ENCODE measurements at places on chromosomes 2 and 18.

- no peak for DNase-seq
These were observed 146.5 kb downstream of the NCKAP5 start for GRCh38 chr2:133421516-133422324.

GRCh38 chr2:161604901-161605300 is 19.3 kb upstream of the SLC4A10 start:
- no peak for DNase-seq

- DNase-seq, result no peak
These were observed 26.0 kb upstream of the SP3 start for GRCh38 chr2:173990970-173991819.

GRCh38 chr2:235225261-235225660 is 268.6 kb upstream of the AGAP1 start:
- DNase-seq, result no peak
